SK-N-DZ (cell line): ENCODE measurements at places on chromosomes 13 and 19.

DNA sequence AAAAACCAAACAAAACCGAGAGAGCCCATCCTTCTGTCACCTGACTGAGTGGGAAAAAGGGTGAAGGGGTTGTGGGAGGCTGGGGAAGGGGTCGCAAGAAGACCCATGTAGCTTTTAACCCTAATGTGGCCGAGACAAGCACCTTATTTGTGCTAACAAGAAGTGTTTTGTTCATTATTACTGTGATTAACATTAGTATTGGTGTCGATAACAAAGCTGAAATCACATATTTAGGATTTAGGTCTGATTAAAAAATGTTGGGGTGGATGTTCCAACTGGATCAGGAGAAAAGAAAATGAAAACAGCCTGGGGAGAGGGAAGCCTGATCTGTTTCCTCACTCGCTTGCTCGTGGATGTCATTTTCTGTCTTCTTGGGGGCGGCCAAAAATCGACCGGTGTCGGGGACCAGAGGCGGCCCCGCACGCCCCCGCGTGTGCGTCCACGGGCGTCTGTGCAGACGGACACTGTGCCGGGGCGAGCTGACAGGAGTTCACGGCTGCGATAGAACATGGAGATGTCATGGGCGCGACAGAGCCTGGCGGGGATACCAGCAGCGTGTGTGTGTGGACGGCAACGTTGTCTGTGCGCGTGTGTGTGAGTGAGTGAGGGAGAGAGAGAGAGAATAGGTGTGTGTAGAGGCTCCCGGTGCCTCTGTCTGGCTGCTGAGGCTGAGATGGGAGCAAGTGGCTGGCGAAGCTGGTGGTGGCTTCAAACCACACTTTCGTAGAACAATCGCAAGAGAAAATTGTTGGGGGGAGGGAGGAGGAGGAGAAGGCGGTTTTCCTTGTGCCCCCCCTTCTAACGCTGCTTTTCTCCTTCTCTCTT is 29.1 kb downstream of the NFIX start:
- DNase-seq = no peak

DNA sequence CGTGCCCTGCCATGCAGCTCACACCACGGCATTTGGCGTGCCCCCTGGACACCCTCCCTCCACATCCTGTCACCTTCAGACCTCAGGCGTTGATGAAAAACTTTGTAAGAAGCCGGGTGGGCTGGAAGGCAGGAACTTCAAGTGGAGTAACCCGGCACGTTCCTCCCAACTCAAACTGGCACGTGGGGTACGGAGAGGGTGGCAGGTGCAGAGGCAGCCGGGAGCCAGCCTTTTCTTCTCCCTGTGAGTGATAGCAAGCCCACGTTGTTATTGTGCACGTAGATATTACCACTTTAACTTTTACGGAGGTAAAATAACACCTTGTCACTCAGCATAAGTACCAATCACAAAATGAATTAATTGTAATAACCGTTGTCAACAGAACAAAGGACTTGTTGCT is 198.0 kb downstream of the ZNF536 start:
- DNase-seq = no peak

GRCh38 chr13:110186231-110186855 is 120.6 kb downstream of the COL4A1 start:
- DNase-seq = no peak

GRCh38 chr19:10552510-10553053 is 8.9 kb downstream of the ATG4D start:
- DNase-seq = no peak

DNA sequence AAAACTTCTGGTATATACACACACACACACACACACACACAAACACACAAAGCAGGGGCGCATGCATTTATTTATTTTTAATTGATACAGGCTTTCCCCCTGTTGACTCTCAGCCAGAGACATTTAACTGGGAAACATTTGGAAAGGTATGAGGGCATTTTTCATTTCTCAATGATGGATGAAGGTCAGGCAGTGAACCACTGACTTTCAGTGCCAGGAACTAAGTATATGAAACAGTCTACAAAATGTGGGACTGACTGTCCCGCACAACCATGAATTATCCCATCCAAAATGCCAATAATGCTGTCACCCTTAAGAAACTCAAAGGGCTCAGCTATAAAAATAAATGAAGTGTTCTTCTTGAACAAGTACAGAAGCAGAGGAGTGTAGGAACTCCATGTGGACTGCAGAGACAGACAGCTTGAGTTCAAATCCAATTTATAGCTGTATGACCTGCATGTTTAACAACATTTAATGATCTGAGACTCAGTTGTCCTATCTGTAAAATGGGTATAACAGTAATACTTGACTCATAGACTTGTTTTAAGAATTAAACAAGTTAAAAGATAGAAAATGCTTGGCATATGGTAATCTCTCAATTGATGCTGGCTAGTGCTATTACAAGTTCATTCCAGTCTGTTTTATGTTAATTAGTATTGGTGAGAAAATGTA is 25.0 kb upstream of the INTS6 start:
- DNase-seq = no peak

GRCh38 chr19:14310055-14310454 is 71.2 kb upstream of the ADGRE5 start:
- no peak for DNase-seq

DNA sequence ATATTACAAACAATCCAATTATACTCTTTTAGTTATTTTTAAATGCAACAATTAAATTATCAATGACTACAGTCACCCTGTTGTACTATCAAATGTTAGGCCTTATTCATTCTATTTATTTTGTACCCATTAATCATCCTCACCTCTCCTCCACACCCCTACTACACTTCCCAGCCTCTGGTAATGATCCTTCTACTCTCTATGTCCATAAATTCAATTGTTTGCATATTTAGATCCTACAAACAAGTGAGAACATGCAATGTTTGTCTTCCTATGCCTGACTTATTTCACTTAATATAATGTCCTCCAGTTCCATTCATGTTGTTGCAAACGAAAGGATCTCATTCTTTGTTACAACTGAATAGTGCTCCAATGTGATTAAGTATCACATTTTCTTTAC is 1414.6 kb downstream of the SLITRK1 start:
- DNase-seq = no peak

DNA sequence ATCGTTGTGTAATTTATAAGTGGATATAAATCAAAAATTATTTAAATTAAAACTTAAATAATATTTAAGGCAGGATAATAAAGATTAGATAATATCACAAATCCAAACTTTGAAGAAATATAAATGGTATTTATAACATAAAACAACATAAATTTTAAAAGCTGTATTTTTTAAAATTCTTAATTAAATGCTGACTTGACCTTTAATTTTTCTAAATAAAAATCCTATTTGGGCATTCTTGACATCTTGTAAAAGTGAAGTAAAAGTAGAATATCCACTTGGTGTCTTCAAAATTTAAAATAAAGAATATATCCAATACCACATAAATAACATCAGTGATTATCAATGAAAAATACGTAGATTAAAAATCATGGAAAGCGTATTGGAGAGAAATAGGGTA is 87.7 kb downstream of the TNFSF13B start:
- DNase-seq = no peak

GRCh38 chr19:54478677-54479266 is 5.7 kb upstream of the CDC42EP5 start:
- DNase-seq = peak; percentile 57

- no peak for DNase-seq
Measured at GRCh38 chr19:4969292-4969771, 419 bp downstream of the KDM4B start.

GRCh38 chr13:110714797-110715394 is 1.4 kb downstream of the ING1 start:
- DNase-seq = no peak

DNA sequence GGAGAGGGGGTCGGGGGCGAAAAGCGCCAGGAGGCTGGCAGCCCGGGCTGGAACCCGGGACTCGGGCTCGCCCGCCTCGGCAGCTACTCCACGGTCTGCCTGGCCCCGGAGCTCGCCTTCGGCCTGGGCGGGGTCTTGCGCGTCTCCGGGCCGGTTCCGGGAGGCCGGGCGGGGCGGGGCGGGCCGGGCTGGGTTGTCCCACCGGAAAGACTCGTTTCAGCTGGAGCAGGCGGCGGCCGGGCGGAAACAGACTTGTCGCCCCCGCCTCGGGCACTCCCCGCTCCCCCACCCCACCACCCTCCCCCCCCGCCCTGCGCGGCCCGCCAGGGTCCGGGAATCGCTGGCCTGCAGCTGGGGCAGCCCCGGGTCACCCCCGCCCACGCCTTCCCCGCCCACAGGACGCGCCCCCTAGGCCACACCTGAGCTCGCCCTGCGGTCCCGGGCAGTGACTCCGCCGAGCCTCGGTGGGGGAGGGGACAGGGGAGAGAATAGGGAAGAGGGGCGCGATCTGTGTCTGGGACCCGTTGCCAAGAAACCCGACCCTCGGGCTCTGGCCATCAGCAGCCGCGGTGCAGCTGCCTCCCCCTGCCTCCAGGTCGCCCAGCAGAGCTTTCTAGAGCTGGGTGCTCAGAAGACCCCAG is 109.4 kb downstream of the KCTD15 start:
- DNase-seq = no peak

DNA sequence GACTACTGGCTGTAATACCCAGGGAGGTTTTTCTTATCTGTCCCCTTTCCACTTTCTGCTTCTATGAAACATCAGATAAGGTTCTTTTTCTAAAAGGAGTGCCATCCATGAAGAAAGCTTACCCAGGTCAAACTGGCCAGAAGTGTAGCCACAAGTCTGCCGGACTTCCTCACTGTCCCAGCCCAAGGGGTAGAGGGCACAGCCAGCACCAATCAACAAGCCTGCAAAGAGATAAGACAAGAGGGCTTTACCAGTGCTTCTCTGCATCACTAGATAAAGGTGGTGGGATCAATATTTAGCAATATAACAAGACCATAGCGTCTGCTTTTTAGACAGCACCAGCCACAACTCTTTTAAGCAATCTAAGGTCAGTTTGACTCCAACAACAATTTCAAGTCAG is 224.7 kb downstream of the LHFPL6 start:
- DNase-seq = no peak

DNA sequence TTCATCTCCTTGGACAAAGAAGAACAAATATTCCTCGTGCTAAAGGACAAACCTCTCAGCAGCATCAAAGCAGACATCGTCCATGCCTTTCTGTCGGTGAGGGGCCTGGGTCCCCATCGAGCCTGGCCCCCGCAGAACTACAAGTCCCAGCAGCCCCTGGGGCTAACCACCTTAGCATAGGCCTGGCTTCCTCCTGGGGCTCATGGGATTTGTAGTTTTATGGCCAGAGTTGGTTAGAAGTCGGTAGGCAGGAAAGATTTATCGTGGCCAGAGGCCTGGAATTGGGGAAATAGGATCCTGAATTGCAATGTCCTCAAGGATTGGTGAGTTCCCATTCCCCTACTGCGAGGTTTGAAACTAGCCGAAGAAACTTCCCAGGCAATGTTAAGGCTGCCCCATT is 19.6 kb downstream of the TMEM150B start:
- no peak for DNase-seq

- no peak for DNase-seq
Measured at GRCh38 chr13:113245849-113246796, 36.7 kb downstream of the CUL4A start.

GRCh38 chr13:113995051-113995601 is 21.2 kb upstream of the C13orf46 start:
- DNase-seq = no peak

DNA sequence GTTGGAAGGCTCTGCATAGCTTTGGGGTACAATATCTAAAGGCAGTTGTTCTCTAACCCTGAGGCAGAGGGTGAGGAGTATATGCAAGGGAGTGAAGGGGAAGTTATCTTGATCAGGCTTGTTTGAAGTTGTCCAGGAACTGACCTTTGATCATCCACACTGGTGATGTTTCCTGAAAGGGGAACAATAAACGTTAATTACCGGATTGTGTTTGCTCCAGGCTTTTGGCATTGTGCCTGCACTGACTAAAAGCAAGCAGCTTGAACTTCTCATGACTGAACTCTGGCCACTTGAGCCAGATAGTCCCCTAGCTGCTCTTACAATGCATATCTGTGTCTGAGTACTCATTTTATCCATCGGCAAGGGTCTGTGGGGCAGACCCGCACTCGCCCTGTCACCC is 27.0 kb upstream of the ZNF726 start:
- no peak for DNase-seq

- DNase-seq = no peak
Measured at GRCh38 chr13:113495494-113496210, 5.1 kb upstream of the DCUN1D2 start.

DNA sequence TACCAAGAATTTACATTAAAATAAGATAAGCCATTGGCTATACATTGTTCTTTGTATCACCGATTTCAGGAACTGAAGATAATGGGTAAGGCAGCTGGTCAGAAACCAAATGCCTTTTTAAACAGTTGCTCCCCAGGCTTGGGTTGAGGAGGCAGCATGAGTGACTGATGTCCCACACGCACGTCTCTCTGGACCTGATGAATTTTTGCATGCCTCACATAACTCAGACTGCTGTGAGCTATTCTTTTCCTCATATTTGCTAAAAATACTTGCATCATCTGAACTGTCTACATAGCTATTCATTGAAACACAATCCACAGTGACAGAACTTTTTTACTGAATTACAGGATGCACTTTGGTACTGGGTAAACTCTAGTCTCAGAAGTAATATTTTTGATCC is 123.6 kb upstream of the MAB21L1 start:
- DNase-seq = no peak

DNA sequence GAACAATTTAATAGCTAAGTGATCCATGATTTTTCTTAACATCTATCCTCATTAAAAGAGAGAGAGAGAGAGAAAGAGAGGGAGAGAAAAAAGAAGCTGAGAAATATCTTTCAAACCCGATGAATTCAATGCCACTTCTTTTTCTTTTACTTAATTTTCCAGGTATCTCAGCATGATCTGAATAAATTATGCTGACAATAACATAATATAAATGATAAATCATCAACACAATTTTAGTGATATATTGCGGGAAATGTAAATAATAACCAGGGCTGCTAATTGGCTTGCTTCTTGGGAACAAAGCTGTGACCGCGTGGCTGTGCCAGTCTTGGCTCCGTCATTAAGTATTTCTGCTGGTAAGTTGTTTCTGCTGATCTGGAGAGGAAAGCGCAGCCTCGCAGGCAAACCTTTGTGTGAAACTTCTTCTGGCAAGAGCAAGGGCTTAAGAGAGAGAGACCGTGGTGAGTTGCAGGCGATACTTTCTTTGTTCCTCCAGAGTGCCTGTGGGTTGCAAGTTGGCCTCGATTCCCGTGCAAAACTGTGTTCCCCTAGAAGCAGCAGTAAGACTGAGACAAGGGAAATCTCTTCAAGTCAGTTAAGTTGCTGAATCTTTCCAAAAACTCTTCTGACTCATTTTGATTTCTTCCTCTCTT is 489.1 kb upstream of the TSHZ3 start:
- DNase-seq = no peak

DNA sequence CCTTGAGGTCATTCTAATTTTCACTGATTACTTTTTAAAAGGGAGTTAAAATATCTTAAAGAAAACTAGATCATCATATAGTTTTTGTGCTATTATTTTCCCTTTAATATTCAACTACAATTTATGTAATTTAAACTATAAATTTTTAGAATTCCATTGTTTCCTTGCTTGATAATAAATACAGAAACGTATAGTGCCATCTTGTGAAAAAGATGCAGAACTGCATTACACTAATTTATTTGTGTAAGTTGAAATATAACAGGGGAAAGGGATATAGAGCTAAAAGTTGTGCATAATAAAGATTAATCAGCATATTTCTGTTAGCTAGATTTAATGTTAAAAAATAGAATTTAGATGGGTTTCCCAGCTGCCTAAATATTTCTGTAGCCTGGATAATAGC is 61.5 kb upstream of the TDRD3 start:
- no peak for DNase-seq

GRCh38 chr19:2538096-2538757 is 62.3 kb downstream of the GADD45B start:
- DNase-seq = no peak
